GM23338 (cell line): ENCODE measurements at places on chromosomes 12 and 14.

DNA sequence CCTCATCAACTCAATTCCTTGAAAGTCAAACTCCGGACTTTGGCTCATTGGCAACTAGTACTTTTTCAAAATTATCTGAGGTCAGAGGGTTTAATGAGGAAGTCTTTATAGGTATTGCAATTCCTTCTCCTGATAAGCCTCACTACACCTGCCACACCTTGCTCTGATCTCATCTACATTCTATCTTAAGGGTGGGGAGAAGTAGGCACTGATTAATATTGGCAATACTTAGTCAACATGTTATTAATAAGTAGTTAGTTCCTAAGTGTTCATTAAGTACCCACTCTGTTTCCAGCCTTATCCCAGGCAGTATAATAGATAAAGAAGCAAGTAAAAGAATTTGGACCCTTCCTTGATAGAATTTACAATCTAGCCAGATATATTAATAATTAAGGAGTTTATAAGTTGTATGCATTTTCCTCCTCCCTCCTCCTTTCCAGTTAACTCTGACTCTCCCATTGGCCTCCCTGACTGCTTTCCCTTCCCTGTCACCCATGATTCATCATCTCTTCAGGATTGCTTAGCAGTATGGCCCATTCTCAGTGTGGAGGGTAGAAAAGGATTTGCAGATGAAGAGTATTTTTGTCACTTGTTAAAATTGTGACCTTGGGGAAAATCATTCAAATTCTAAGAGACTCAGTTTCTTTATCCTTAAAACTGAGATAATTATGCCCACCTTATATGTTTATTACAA, 231.0 kb upstream of the ATP2B1 start:
- no peak for DNase-seq
- no peaks in the 10 kb centered on the region for H3K27me3 ChIP-seq
- peaks cover 21% of the 10 kb centered on the region for H3K4me1 ChIP-seq
- no peak overlapping the region for H3K27ac ChIP-seq

GRCh38 chr14:64878837-64879634, 671 bp downstream of the SPTB start:
- peaks cover 8% of the 10 kb centered on the region; the same call in 1 of the 2 replicates for H3K4me1 ChIP-seq
- H3K27me3 ChIP-seq, result peaks cover 68% of the 10 kb centered on the region
- peak; percentile 54 for DNase-seq
- H3K27ac ChIP-seq, result no peak overlapping the region
- peak overlapping the region; percentile 96 for H3K4me3 ChIP-seq

DNA sequence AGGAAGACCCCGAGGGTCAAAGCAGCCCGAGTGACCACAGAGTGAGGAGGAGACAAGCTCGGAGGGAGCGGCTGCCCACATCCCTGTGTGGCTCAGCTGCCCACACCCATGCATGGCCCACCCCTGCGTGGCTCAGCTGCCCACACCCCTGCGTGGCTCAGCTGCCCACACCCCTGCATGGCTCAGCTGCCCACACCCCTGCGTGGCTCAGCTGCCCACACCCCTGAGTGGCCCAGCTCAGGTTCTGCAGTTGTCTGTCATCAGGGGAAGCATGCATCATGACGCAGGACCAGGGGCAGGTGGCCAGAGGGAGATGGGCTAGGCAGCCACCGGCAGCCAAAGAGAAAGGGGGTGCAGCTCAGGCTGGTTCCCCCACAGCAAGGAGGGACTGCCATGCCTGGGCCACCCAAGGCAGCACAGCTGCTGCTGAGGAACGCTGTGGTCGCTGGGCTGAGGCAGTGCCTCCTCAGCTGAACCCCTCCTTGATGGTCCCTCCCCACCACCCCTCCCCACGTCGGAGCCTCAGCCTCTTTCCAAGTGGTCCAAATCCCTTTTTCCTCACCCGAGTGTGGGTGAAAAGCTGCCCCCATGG, 33.3 kb upstream of the NUDT14 start:
- no peak for DNase-seq
- no peaks in the 10 kb centered on the region for H3K27me3 ChIP-seq
- H3K4me3 ChIP-seq, result no peak overlapping the region
- H3K4me1 ChIP-seq, result no peaks in the 10 kb centered on the region
- H3K36me3 ChIP-seq, result no peaks in the 10 kb centered on the region
- no peak overlapping the region for H3K27ac ChIP-seq

GRCh38 chr12:75087654-75088053, 122.0 kb downstream of the KCNC2 start:
- H3K4me1 ChIP-seq, result no peaks in the 10 kb centered on the region
- H3K36me3 ChIP-seq, result no peaks in the 10 kb centered on the region
- H3K27ac ChIP-seq, result no peak overlapping the region
- peak; percentile 20 for DNase-seq

DNA sequence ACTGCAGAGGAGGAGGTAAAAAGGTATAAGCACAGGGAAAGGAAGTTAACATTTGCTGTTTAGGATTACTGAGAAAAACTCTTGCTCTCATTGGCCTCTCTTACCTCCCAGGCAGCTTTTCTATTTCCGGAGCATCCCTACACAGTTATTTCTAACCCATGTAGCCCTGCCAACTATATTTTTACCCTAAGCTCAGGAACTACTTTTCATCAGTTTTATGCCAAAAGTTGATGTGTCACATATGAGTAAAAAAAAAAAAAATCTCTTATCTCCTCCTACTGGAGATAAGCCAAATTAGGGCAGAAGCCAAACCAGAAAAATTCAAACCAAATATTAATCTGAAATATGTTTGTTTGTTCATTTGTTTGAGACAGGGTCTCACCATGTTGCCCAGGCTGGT, 34.4 kb upstream of the PSMA6 start:
- H3K27ac ChIP-seq, result no peak overlapping the region
- no peaks in the 10 kb centered on the region for H3K4me1 ChIP-seq
- no peak for DNase-seq
- H3K27me3 ChIP-seq, result no peaks in the 10 kb centered on the region
- no peaks in the 10 kb centered on the region; the same call in 1 of the 2 replicates for H3K36me3 ChIP-seq

- no peak for DNase-seq
- H3K36me3 ChIP-seq, result no peaks in the 10 kb centered on the region
- H3K27me3 ChIP-seq, result no peaks in the 10 kb centered on the region
- no peak overlapping the region for H3K27ac ChIP-seq
- H3K4me3 ChIP-seq, result no peak overlapping the region
Measured at GRCh38 chr14:90105756-90106155, 44.0 kb downstream of the KCNK13 start.

GRCh38 chr12:107328442-107329133, 235.2 kb upstream of the CRY1 start:
- H3K27me3 ChIP-seq, result no peaks in the 10 kb centered on the region
- H3K4me3 ChIP-seq, result no peak overlapping the region
- peaks cover 3% of the 10 kb centered on the region; the same call in 1 of the 2 replicates for H3K4me1 ChIP-seq
- no peaks in the 10 kb centered on the region for H3K36me3 ChIP-seq

DNA sequence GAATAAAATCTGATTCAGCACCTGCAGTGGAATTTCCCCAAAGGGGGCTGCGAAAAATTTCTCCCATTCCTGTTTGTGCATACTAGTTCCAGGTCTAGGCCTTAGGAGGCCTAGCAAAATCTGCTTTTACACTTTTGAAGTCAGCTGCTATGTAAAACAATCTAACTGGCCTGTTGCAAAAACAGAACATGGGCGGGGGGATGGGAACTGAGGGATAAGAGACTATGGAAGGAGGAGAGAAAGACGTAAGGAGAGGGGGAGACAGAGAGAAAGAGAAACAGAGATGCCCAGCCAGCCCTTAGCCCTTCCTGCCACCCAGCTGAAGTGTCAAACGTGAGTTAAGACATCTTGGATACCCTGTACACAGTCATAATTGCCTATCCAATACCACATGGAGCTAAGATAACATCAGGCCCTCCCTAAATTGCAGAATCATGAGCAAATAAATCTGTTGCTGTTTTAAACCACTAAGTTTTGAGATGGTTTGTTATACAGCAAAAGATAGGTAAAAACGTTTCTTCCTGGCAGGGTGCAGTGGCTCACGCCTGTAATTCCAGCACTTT, 45.6 kb downstream of the SPTLC2 start:
- peak overlapping the region; percentile 29; the same call in 1 of the 2 replicates for H3K27ac ChIP-seq
- no peak overlapping the region for H3K4me3 ChIP-seq
- DNase-seq, result no peak
- no peaks in the 10 kb centered on the region for H3K36me3 ChIP-seq

DNA sequence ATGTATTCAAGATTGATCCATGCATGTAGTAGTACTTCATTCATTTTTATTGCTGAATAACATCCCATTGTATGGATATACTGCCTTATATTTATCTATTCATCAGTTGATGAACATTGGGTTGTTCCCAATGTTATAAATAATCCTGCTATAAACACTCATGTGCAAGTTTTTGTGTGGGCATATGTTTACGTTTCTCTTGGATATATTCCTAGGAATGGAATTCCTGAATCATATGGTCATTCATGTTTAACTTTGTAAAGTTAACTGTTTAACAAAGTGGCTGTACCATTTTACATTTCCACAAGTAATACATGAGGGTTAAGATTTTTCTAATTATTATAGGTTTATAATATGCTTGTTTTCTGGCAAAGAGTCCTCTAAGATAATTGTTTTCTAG, 1568.2 kb upstream of the SEL1L start:
- no peak for DNase-seq
- no peak overlapping the region for H3K27ac ChIP-seq
- H3K27me3 ChIP-seq, result no peaks in the 10 kb centered on the region
- H3K36me3 ChIP-seq, result no peaks in the 10 kb centered on the region
- no peak overlapping the region for H3K4me3 ChIP-seq

- H3K27me3 ChIP-seq, result no peaks in the 10 kb centered on the region
- DNase-seq, result no peak
- H3K36me3 ChIP-seq, result no peaks in the 10 kb centered on the region
- H3K27ac ChIP-seq, result no peak overlapping the region
Measured at GRCh38 chr12:27555925-27556778, 32.1 kb downstream of the PPFIBP1 start.
